MCF 10A (cell line): ENCODE measurements at places on chromosomes 11 and 22.

DNA sequence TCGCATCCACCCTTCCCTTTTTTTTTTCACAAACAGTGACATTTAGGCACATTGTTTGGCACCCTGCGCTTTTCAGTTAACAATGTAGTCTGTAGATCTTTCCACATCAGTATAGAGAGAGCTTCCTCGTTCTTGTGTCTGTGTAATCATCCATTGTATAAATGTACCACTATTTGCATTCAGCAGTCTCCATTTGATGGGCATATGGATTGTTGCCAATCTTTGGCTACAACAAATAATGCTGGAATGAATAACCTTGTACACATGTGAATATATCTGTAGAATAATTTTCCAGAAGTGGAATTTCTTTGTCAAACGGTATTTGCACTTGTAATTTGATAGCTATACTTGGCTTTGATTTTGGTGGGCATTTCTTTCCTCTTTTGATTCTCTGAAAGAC lies 17.1 kb downstream of the MPEG1 start:
- H3K27ac ChIP-seq: no peak overlapping the region
- H3K4me3 ChIP-seq: no peak overlapping the region
- no peaks in the 10 kb centered on the region for H3K27me3 ChIP-seq
- H3K36me3 ChIP-seq: peaks cover 46% of the 10 kb centered on the region
- DNase-seq: no peak
- no peaks in the 10 kb centered on the region for H3K4me1 ChIP-seq

- H3K4me3 ChIP-seq: no peak within 1 kb of the TSS
- peaks cover 10% of the 10 kb centered on the region for H3K27me3 ChIP-seq
- H3K36me3 ChIP-seq: no peaks in the 10 kb centered on the region
- no peaks in the 10 kb centered on the region for H3K4me1 ChIP-seq
- DNase-seq: no peak
Observed at GRCh38 chr11:7796842-7797241, at the start of gene OR5P2. Gene OR5P2 (minus strand): TSS chr11:7796942. CDS start chr11:7796942, 0 bp downstream.

GRCh38 chr22:20948989-20949388 lies 18.1 kb upstream of the AIFM3 start:
- H3K4me3 ChIP-seq: no peak overlapping the region
- no peak overlapping the region for H3K27ac ChIP-seq
- peaks cover 62% of the 10 kb centered on the region for H3K36me3 ChIP-seq
- no peak for DNase-seq
- peaks cover 44% of the 10 kb centered on the region for H3K4me1 ChIP-seq

DNA sequence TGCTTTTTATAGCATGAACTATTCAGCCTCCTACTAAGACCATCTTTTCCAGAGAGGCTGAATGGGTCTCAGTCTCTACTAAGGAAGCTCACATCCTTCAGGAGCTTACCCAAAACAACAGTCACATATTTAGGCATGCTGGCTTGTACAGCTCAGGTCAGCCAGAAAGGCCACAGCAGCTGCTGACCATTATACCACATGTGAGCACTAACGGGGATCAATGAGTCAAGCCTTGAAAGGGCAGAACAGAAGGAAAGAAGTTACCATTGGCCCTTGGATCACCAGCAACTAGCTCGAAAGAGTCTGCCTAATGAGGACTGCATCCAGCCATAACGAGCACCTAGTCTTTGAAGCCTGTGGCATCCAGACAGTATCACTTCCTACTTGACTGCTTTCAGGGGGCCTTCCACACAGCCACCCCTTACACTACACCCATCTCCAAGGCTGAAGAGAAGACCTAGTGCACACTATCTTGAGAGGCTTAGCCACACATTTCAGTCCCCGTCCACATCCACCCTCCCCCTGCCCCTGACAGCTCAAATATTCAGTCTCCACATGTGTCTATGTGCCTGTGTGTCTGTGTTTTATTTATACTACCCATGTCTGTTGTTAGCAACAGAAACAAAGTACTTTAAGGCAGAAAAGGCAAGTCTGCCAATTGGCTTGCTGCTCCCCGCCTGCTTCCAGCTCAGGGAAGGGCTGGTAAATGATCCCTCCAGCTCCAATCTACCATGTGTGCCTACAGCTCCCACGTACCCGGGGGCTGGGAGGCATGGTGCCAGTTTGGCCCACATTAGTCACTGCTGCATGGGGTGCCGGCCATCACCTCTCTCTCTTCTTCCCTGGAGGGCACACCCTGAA lies 95.5 kb downstream of the RPL27A start:
- no peaks in the 10 kb centered on the region for H3K36me3 ChIP-seq
- DNase-seq: peak; percentile 51
- H3K27me3 ChIP-seq: no peaks in the 10 kb centered on the region
- peaks cover 37% of the 10 kb centered on the region for H3K4me1 ChIP-seq
- no peak overlapping the region for H3K4me3 ChIP-seq

DNA sequence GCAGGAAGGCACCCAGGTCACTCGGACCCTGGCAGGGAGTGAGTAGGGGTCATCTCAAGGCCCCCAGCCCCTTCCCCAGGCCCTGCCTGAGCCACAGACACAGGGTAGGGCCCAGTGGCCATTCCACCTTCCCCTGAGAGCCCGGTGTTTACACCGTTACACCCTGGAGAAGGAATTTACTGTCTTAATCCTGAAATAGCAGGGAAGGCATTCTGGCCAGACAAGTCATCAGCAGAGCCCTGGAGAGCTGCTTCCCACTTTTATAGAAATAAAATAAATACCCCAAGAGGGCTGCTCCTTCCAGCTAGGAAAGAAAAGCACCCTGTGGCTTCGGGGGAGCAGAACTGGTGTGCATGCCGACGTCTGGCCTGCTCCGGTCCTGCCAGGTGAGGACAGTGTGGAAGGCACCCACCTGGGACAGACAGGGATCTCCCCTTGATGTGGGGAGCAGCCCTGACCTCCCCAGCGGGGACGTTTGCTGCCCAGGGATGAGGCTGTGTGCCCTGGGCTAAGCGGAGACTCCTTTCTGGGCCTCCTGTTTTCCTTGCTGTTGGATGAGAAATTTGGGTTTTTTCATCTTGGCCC lies 180.0 kb downstream of the MN1 start:
- H3K4me1 ChIP-seq: peaks cover 9% of the 10 kb centered on the region
- no peak overlapping the region for H3K4me3 ChIP-seq
- H3K27ac ChIP-seq: no peak overlapping the region
- DNase-seq: no peak
- H3K36me3 ChIP-seq: no peaks in the 10 kb centered on the region

DNA sequence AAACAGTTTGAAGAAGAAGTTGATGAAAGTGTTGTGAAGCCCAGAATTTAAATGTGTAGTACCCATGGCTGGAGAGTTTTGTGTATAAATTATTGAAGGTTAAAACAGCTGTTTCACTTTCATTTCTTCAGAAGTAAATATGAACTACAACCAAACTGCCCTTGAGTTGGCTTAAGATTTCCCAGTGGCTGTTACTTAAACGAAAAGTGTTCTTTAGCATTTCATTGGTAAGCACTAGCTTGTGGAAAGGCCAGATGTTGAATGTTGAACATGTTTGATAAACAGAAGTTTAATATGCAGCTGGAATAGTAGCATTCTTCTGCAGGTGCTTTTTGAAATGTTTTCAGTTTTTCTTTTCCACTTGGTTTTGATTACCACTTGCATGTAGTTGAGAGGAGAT lies 83.2 kb upstream of the TNRC6B start:
- H3K4me3 ChIP-seq: no peak overlapping the region
- H3K27me3 ChIP-seq: no peaks in the 10 kb centered on the region
- no peak for DNase-seq
- no peaks in the 10 kb centered on the region for H3K4me1 ChIP-seq

DNA sequence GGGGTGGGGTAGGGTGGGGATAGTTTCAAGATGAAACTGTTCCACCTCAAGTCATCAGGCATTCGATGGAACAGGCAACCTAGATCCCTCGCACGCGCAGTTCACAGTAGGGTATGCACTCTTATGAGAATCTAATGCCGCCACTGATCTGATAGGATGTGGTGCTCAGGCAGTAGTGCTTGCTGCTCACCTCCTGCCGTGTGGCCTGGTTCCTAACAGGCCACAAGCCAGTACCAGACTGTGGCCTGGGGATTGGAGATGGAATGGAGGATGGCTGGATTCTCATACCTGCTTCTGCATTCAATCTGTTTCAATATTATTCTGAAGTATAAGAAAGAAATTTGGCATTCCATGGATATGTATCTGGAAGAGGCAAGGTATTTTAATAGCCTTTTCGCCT lies 73.1 kb downstream of the RBFOX2 start:
- no peaks in the 10 kb centered on the region for H3K27me3 ChIP-seq
- no peak for DNase-seq
- no peaks in the 10 kb centered on the region for H3K36me3 ChIP-seq
- H3K4me3 ChIP-seq: no peak overlapping the region

- no peak overlapping the region for H3K27ac ChIP-seq
- no peaks in the 10 kb centered on the region for H3K36me3 ChIP-seq
- no peaks in the 10 kb centered on the region for H3K4me1 ChIP-seq
Observed at GRCh38 chr11:55054723-55055122, 207.2 kb upstream of the TRIM48 start.

DNA sequence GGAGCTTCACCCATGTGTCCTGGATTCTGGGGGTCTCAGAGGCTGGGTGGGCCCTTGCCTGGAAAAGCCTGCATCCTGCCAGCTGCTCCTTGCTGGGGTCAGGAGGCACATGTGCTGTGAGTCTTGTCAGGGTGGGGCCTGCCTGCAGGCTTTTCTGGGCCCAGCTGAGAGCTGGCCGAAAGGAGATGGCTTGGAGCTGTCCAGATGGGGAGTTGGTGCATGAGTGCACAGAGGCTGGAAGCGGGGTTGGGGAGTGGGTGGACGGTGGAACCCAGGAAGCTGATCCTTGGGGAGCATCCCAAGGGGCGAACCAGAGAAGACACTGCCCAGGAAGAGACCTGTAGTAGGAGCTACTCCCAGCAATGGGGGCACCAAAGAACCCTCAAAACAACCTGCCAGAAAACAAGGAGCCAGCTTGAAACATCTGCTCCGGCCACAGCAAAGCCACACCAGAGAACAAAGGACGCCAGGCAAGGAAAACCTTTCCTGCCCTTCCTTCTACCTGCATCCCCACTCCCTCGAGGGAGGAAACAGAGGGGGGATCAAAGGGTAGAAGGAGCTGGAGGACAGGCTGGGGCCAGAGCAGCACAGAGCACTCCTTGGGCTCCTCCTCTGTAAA lies 8.2 kb upstream of the KCTD17 start:
- no peaks in the 10 kb centered on the region for H3K36me3 ChIP-seq
- no peak for DNase-seq
- no peak overlapping the region for H3K27ac ChIP-seq
- peaks cover 7% of the 10 kb centered on the region for H3K4me1 ChIP-seq
- H3K27me3 ChIP-seq: no peaks in the 10 kb centered on the region

GRCh38 chr11:116993599-116993998 lies 104.6 kb downstream of the SIK3 start:
- no peak for DNase-seq
- H3K27ac ChIP-seq: no peak overlapping the region
- no peaks in the 10 kb centered on the region for H3K27me3 ChIP-seq
- H3K4me3 ChIP-seq: no peak overlapping the region
- H3K36me3 ChIP-seq: peaks cover 6% of the 10 kb centered on the region

DNA sequence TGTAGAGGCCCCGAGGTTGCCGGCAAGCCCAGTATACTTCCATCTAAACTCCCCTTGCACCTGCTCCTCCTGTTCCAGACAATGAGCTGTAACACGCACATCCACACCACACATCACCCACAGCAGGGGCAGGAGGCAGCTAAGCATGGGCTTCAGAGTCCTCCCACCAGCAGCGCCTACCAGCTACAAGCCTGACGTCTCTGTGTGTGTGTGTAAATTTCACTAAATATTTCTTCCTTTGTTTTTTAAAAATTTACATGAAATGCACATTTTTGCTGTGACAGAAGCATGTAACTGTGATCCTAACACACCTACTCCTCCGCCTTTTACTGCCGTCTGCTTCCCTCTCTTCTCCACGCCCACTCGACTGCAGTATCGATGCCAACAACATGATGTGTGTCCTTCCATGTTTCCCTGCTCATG lies 29.4 kb upstream of the PACSIN2 start:
- no peak overlapping the region for H3K4me3 ChIP-seq
- H3K4me1 ChIP-seq: no peaks in the 10 kb centered on the region
- H3K27ac ChIP-seq: no peak overlapping the region
- H3K27me3 ChIP-seq: no peaks in the 10 kb centered on the region
- H3K36me3 ChIP-seq: no peaks in the 10 kb centered on the region

GRCh38 chr11:32379719-32380118 lies 55.6 kb downstream of the WT1 start:
- DNase-seq: no peak
- peaks cover 6% of the 10 kb centered on the region for H3K27me3 ChIP-seq
- no peaks in the 10 kb centered on the region for H3K4me1 ChIP-seq
- no peak overlapping the region for H3K27ac ChIP-seq

GRCh38 chr22:49774499-49775151 lies 53.0 kb downstream of the BRD1 start:
- DNase-seq: no peak
- H3K36me3 ChIP-seq: peaks cover 63% of the 10 kb centered on the region
- H3K4me1 ChIP-seq: no peaks in the 10 kb centered on the region
- H3K27ac ChIP-seq: no peak overlapping the region

DNA sequence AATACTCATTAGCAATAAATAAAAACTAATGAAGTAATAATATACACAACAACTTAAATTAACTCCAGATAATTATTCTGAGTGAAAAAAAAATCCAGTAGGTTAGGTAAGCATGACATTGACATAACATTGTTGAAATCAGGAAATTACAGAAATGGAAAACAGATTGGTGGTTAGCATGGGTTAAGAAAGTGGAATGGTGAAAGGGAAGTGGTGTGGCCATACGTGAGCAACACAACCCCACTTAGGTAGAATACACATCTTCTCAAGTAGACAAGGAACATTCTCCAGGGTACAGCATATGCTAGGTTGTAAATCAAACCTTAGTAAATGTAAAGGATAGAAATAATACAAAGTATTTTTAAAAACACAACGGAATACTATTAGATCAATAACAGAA lies 30.2 kb upstream of the CLTCL1 start:
- no peaks in the 10 kb centered on the region for H3K27me3 ChIP-seq
- H3K4me3 ChIP-seq: no peak overlapping the region
- no peaks in the 10 kb centered on the region for H3K36me3 ChIP-seq
- H3K4me1 ChIP-seq: no peaks in the 10 kb centered on the region

- H3K27me3 ChIP-seq: no peaks in the 10 kb centered on the region
- H3K4me3 ChIP-seq: no peak overlapping the region
- H3K36me3 ChIP-seq: peaks cover 6% of the 10 kb centered on the region
- peaks cover 7% of the 10 kb centered on the region for H3K4me1 ChIP-seq
Observed at GRCh38 chr11:64003807-64004589, 17.8 kb downstream of the OTUB1 start.

- H3K27me3 ChIP-seq: no peaks in the 10 kb centered on the region
- no peak overlapping the region for H3K4me3 ChIP-seq
- H3K36me3 ChIP-seq: no peaks in the 10 kb centered on the region
- DNase-seq: no peak
- H3K4me1 ChIP-seq: no peaks in the 10 kb centered on the region
Observed at GRCh38 chr11:94910779-94911178, 62.6 kb downstream of the CWC15 start.

DNA sequence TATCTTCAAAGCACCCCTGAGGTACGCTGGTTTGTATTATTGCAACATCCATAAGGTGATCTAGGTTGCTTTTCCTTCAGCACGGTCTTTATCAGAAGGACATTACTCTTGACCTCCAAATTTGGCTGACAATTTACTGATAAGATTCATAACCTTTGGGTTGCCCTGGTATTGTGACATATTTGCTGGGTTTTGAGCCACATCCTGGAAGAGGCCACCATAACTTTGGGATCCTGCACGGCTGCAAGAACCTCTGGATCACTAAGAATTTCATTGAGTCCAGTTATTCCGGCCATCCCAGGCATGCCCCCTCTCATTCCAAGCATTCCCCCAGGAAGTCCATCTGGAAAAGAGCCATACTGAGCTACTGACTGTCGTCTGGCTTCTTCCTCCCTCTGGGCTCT lies 6.5 kb upstream of the PLET1 start:
- H3K27ac ChIP-seq: no peak overlapping the region
- no peaks in the 10 kb centered on the region for H3K36me3 ChIP-seq
- H3K27me3 ChIP-seq: peaks cover 13% of the 10 kb centered on the region

- H3K27ac ChIP-seq: no peak overlapping the region
- no peak overlapping the region for H3K4me3 ChIP-seq
- no peaks in the 10 kb centered on the region for H3K36me3 ChIP-seq
Observed at GRCh38 chr11:96413408-96413807, 23.6 kb downstream of the JRKL start.
